ENCODE measurements at places on chromosomes 3 and 15.

DNA sequence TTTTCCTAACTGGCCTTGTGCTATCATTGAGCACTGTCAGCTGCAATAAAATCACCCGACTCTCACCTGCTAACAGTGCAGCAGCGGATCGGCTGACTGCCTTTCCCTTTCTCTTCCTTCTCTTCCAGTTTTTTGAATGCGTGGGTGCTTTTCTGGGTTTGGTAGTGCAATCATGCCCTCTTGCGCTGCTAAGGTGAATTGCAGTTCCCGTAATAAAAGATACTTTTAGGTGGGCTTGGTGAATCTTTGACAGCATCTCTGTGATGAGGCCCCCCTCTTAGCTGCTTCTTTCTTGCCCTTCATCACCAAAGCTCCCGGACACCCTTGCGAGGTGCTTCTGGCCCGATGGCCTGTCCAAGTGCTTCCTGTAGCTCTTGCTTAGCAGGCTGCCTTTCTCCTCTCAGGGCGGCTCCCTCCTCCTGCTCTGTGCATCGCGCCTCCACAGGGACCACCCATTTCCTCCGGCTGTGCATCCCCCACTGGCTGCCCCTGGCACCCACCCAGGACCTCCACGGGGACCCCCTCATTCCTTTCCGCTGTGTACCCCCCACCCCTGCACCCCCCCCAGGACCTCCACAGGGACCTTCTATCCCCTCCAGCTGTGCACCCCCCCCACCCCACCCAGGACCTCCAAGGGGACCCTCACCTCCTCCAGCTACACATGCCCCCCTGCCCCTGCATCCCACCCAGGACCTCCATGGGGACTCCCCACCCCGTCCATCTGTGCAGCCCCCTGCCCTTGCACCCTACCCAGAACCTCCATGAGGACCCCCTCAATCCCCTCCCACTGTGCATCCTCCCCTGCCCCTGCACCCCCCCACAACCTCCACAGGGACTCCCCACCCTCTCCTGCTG lies 50.8 kb upstream of the RPL32 start:
- peak; percentile 62 for DNase-seq

DNA sequence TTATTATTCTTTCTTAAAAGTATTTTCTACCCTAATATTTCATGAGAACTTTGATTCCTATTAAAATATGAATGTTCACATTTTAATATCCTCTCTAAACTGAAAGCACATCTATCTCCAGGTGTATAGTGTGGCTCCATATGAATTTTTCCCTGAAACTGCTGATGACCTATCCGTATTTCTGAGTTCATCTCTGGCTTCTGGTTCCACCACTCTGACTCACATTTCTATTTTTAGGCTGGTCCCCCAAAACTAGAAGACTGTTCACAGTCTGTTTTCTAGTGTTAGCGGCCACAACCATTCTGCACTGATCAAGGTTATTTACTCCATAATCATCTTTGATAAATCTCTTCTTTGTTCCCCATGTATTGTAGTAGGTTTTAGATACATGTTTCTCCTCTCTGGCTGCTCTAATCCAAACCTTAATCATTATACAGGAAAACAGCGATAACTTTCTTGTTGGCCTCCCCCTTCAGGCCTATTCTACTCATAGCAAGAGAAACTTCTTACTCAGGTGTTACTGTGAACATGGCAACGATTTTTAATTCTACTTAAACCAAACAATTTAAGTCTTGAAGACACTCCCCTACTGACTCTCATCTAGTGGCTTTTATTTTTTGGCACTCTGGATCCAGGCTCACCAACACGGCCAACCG lies 12.8 kb downstream of the ADPGK start:
- no peak for DNase-seq

DNA sequence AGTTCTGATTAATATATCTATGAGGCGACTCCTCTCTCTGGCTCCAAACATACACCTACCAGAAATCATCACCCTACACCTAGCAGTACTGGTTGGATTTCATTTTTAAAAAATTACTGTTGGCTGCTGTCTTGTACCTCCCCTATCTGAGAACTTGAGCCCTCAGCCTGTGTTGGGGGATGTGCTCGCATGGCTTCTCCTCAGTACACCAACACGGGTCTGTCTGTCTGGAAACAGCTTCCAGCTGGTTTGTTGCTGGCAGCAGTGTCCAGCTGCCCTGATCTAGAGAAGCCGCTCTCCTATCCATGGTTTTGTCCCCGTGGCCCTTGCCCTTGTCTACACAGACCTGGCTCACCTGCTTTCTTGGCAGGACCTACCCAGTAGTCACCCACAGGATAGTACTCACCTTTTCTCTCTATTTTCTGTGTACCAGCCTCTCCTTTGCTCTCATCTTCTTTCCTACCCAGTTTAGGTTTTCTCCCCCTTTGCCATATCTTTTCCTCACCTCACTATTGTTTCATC lies 43.2 kb upstream of the NEDD4 start:
- DNase-seq = no peak

DNA sequence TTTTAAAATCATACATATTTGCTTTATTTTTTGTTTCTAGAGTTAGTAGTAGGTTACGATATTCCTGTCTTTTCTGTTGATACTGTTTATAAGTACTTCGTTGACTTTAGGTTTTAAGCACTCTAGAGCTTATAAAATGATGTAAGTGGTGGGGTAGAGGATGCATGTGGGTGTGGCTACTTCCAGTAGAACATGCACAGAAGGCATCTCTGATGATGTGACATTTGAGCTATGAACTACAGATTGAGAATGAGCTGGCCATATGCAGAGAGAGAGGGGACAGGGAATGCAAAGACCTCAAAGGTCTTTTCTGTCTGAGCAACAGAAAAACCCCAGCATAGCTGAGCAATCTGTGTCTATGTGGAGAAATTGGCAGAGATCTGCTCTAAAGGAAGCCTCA lies 233.9 kb upstream of the STAC start:
- no peak for DNase-seq

- DNase-seq = no peak
These were observed 828.5 kb upstream of the NECTIN3 start for GRCh38 chr3:110243081-110243480.

DNA sequence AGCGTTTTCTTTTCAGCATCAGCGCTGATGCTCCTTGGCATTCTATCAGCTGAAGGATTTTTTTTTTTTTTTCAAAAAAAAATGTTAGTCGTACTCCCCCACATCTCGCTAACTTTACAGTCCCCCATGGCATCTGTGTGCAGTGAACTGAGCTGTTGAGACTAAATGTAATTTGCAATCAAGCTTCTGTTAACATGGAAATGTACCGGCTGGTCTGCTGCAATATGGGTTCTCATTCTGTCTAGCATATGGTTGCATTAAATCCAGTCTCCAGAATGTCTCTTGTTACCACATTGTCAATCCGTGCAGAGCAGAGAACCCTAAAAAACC lies 32.2 kb upstream of the TPRG1 start:
- DNase-seq = no peak

- DNase-seq = no peak
These were observed 28.1 kb downstream of the EXOG start for GRCh38 chr3:38524141-38524739.

- no peak for DNase-seq
These were observed 1.0 kb upstream of the MYL3 start for GRCh38 chr3:46864061-46864881.

DNA sequence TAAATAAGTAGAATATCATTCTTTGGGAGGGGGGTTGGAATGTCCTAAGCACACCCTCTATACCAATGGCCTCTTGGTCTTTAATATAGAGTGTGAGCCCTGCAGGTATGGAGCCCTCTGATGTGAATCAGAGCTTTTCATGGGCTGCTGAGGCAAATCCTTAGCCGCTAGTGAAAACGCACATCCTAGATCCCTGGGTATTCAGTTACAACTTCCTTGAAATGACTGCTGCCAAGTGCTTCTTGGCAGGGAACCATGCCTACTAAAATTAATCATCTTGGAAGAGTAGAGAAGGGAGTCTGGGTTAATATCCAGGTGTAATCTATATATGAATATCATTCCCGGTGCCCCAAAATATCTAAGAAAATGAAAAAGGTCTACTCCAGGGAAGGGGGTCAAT lies 109.1 kb downstream of the POLQ start:
- DNase-seq = no peak

DNA sequence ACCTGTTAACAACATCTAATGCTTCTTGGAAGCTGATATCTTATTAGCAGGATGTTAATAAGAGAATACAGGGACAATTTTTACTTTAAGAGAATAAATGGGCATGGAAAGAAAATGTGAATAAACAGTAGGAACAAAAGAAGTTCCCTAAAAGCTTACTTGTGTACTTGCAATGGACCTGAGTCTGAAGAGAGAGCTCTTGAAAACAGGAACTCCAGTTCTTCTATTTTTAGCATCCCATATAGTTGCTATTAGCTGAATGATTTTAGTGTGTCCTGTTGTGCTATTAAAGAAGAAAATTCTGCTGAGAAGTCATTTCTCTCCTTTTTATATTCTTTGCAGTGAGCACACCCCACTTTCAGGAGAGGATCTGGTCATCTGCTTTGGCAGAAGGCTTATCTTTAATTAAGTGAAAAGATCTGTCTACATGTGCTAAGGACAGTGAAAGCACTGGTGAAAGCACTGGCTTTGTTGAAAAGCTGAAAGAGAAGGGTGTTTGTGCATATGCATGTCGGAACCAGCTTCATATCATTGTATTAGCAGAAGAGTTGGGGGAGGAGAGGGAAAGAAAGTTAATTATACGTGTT lies 1.4 kb upstream of the ST3GAL6 start:
- no peak for DNase-seq

- DNase-seq = no peak
These were observed 168.2 kb downstream of the TBC1D2B start for GRCh38 chr15:77909182-77909940.

DNA sequence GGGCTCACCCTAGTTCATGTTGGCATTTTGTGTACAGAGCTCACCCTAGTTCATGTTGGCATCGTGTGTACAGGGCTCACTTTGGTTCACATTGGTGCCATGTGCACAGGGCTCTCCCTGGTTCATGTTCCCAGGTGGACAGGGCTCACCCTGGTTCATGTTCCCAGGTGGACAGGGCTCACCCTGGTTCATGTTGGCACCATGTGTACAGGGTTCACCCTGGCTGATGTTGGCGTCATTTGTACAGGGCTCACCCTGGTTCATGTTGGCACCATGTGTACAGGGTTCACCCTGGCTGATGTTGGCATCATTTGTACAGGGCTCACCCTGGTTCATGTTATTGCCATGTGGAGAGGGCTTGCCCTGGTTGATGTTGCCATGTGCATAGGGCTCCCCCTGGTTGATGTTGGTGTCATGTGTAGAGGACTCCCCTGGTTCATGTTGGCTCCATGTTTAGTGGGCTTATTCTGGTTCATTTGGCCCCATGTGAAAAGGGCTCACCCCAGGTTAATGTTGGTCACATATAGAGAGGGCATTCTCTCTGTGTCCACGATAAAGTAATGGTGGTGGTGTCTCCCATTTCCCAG lies 31.7 kb upstream of the NR2C2 start:
- DNase-seq = no peak

DNA sequence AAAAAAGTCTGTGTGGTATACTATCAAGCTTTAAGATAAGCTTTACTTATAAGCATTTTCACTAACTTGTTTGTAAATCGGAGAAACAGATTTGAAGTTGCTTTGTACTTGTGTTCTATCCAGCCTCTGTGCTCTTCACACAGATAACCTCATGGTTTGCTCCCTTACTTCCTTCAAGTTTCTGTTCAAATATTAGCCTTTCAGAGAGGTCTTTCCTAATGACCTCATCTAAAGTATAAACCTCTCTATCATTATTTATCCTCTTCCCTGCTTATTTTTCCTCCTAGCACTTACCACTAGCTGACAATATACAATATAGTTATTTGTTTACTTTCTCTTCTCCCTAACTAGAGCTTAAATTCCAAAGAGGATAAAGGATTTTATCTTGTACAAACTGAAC lies 180.0 kb downstream of the CBLB start:
- DNase-seq = no peak

- no peak for DNase-seq
These were observed 22.7 kb upstream of the KNG1 start for GRCh38 chr3:186694288-186695032.

- DNase-seq = no peak
These were observed 457.7 kb downstream of the NAALADL2 start for GRCh38 chr3:175316799-175317198.
